ENCODE measurements at places on chromosomes 6 and 20.

GRCh38 chr6:73929405-73929804 lies 233.4 kb downstream of the CD109 start:
- DNase-seq: no peak

DNA sequence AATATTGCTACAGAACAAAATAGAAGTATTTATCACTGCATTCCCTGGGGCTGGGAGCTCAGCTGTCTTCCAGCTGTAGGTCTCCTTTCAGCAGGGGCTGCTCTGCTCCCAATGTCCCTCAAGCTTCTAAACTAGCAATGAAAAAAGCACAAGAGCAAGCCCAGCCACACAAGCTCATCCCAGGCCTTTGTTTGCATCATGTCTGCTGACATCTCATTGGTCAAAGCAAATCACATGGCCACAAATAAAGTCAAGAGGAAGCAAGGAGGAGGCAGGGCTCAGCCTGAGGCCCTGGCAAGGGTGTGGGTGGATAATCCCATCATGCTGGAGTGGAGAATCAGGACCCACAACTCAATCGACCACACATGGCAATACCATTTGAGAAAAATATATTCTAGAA lies 2.2 kb upstream of the BFSP1 start:
- DNase-seq: peak; percentile 10

- no peak for DNase-seq
Observed at GRCh38 chr6:159829526-159829925, 29.4 kb downstream of the PNLDC1 start.

DNA sequence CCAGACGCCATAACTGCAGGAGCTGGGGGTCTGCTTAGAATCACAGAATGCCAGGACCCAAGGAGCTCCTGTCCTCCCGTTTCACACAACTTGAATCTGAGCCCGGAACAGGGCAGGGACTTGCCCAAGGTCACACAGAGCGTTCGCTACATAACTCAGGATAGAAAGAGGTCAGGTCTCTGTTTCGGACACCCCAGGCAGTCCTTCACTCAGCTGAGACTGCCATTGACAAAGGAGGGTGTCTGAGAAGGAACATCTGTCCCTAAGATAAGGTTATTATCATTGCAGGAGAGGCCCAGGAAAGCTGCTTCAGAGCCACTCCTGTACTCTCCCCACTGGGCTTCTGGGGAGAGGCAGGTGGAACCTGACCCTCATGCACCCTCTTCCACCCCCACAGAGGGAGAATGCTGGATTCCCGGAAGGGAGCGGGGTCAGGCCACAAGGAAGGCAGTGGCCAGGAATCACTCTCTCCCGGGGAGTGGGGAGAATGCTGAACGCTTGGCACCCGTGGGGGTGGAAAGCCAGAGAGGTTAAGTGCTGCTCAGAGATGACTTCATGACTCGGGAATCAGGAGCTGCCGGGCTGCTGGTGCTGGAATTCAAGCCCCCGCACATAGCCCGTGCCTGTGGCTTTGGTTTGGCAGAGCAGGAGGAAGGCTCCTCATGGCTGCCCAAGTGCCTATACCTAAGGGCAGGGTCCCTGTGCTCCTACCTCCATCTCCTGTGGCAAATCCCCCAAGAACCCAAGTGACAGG lies 10.7 kb downstream of the SDC4 start:
- peak; percentile 91 for DNase-seq

DNA sequence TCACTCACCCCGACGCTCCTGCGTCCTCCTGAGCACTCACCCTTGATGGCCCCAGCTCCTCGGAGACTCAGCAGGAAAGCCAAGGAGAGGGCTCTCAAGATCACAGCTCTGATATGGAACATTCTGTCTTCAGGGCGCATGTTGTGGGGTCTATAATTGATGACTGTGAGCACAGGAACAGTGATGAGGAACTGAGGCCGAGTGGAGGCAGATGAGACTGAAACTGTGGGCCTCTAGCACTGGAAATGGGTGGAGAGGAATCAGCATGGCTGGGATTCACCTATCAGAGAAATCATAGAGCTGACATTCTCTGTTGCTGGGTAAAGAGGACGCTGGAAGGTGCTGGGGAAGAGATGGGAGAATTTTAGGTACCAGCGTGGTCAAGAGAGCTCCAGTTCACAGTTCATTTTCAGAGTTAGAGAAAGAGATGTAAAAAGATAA lies at the start of gene HLA-DPA1:
Gene HLA-DPA1 (minus strand): TSS at position 219 of the 441 bp plus-strand sequence.
- DNase-seq: no peak

GRCh38 chr6:35140639-35141006 lies 516 bp downstream of the TCP11 start:
- no peak for DNase-seq

GRCh38 chr6:165899611-165900010 lies 236.6 kb upstream of the PDE10A start:
- no peak for DNase-seq

GRCh38 chr20:50029697-50030461 lies 47.1 kb downstream of the SNAI1 start:
- DNase-seq: peak; percentile 35

DNA sequence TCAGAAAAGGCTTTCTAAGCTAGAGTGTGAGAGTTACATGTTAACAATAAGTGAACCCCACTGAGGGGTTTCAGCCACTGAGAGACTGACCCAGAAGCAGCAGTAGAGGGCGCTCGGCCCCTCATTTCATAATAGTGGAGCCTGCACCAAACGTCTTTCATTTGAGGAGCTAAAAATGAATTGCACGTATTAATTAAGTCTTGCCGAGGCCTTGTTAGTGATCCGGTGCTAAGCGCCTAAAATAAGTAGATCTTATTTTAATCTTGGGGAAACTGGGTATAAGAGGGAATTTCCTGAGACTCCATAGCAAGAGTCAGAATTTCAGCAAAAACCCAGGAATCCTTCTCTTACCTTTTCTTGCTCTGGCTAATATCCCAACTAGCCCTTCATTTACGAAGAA lies 209.7 kb downstream of the FARS2 start:
- peak; percentile 49 for DNase-seq

DNA sequence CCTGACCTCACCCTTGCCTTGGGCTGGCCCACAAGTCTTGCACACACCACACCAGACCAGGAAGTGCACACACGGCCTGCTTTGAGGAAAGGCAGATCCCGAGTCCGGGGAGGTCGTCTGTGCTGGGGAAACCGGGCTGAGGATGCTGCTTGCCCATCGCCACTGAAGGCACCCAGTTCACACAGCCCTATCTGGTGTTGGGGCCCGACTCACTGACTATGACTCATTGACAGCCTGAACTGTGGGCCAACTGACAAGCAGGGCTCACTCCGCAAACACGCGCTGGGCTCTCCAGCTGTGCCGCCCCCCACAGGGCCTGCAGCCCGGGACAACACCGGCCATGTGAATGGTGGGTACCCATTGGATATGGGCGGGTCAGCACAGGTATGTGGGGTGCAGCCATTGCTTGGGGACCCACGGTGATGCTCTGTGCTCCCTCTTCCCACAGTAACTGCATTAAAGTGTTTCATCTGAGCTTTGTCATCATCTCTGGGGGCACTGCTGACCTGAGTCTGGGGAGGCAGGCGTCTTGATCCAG lies 1.6 kb downstream of the SAMD10 start:
- no peak for DNase-seq
